ENCODE measurements at places on chromosomes 5 and 9.

- no peak for DNase-seq
Observed at GRCh38 chr9:86718388-86719049, 228.8 kb downstream of the GAS1 start.

DNA sequence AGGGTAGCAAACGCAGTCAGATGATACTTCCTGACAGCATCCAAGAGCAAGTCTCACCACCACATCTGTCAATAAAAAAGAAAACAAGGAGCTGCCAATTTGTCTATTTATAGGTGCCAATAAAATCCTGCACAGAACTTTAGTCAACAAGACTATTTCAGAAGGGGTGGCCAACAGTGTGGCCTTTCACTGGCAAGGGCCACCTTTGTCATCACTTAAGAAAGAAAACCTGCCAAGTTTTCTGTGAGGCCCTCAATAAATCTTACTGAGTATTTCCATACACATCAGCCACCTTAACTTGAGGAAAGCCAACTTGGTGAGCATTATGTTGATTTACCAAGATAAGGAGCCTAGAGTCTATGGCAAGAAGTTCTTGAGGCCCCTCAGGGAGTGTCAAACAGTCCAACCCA, 312.3 kb downstream of the ENC1 start:
- no peak for DNase-seq

DNA sequence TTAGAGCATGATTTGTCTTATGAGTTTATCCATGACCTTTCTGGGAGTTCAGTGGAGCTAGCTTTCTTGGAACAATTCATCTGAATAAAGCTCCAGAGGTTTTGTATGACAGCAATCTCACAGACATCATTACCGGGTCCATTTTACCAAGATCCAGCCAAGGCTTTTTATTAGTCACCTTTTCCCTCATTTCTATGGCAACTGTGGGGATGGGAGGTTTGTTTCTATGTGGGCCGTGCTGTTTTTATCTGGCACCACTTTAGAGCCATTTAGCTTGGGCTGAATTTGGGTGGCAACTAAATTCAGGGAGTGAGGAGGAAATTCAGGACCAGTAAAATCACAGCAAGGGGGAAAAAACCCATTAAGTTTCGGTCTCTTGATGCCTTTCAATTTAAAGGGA, 245.7 kb downstream of the NSG2 start:
- DNase-seq: no peak

DNA sequence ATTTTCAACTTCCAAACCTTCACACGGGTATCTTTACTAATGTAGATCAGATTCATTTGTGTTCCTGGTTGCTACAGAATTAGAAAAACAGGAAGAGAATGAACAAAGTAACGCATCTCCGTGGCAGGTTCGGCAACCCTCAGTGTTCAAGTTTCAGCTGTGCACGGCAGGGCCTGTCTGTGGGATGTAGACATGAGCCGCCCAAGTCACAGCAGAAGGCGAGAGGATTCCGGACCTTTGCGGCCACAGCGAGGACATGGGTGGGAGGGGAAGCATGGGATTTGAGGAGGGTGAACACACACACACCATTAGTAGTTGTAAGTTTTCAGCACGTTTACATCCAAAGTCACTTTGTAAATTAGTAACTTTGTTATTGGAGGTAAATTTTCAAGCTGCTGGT, 31.7 kb upstream of the CEP72 start:
- DNase-seq: no peak

DNA sequence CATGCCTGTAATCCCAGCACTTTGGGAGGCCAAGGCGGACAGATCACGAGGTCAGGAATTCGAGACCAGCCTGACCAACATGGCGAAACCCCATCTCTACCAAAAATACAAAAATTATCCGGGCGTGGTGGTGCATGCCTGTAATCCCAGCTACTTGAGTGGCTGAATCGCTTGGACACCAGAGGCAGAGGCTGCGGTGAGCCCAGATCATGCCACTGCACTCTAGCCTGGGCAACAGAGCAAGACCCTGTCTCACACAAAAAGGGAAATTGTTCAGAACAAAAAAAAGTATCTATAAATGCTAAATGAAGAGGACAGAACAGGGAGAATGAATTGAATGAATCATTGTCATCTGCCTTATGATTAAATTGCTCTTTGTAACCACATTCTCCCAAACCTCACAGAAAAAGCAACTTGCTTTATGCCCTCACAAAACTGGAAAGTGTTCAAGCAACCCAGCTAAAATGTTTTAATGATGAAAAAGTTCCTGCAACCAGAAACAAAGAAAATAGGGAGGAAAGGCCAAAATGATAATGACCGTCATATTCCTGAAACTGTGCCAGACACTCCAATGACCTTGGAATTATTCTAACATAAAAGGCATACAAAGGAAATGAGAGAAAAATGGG, 83.7 kb downstream of the SERINC5 start:
- DNase-seq: no peak

DNA sequence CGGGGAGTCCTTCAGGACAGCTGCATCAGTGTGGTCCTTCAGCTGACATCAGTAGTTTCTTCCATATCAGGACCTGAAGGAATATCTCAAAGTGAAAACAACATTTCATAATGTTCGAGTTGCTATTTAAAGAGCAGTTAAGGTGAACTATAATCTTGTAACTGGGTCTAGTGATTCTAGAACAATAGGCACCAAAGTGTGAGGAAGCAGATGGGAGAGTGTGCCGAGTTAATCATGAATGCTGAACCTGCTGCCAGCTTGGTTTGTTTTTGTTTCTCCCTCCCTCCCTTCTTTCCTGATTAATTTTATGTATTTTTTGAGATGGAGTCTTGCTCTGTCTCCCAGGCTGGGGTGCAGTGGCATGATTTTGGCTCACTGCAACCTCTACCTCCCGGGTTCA, 3.6 kb upstream of the PTGR1 start:
- DNase-seq: no peak

- no peak for DNase-seq
Observed at GRCh38 chr9:79489261-79490000, 82.3 kb upstream of the TLE4 start.

GRCh38 chr5:172266676-172267092, 16.9 kb downstream of the UBTD2 start:
- no peak for DNase-seq

DNA sequence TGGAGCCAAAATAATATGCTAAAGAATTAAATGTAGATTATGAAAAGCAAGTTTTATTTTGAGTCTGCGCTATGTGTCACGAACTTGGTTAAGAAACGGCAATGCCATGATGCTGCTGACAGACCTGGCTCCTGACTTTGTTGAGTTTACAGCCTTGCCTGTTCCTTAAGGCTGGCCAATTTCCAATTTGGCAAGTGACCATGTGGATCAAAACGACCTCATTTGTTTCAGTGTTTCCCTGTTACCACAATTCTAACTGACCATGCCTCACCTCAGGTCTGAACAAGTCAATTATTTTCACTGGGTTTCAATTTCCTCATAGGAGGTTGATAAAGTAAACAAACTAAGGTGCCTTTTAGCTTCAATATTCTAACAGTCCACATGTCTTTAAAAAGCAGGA, 461.4 kb downstream of the ZNF608 start:
- DNase-seq: no peak

DNA sequence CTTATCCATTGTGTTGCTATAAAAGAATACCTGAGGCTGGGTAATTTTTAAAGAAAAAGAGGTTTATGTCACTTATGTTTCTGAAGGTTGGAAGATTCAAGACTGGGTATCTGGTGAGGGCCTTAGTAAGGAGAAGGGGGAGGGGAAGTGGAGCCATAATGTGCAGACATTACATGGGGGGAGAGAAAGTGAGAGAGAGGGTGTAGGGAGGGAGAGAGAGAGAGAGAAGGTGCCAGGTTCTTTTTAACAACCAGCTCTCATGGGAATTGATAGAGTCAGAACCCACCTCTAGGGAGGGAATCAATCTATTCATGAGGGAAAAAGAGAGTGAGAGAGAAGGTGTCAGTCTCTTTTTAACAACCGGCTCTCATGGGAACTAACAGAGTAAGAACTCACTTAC, 29.5 kb downstream of the SPEF2 start:
- DNase-seq: no peak

DNA sequence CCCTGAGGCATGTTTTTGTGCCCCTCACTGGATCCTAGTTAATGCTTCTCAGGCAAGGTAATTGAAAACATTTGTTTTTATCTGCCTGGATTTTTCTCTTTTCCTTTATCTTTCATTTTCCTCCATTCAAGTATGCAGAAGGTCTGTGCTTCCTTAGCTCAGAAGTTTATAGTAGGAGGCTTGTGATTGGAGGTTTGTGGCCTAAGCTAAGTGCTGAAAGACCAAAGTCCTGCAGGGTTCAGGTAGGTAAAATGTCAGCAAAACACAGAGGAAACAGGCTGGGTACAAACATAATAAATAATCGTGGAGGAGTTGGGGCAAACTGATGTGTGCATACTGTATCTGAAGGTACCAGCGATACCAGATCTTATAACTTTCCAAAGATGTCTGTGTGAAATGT, 230.9 kb upstream of the KLF4 start:
- DNase-seq: no peak

DNA sequence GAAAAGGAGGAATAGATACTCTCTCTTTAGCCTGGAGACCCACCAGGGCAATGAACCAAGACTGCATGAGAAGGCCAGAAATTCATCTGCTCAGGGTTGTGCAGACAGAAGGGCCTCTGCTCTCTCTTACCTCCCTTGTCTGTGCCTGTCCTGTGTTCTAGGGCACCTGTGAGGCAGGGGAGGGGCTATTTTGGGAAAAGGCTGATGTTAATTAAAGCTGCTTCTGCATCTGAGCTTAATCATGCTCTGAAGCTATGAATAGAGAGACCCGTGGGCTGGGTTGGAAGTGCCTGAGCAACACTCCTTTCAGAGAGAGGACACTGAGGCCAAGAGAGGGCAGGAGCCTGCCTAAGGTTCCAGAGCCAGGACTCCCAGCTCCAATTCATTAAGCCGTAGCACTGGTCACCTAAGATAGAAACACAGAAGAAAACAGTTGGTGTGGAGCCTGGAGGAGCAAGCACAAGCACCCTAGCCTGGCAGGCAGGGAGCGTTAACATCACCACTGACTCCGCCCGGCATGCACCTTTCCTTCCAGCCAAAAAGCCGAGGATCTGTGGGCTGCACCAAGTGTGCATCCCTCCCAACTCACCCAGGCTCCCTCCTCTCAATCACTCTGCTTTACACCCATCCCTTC, 31.4 kb upstream of the STING1 start:
- DNase-seq: no peak

- no peak for DNase-seq
Observed at GRCh38 chr9:98018347-98018746, 35.2 kb downstream of the ANP32B start.

GRCh38 chr5:126471875-126472537, 48.8 kb downstream of the GRAMD2B start:
- no peak for DNase-seq

DNA sequence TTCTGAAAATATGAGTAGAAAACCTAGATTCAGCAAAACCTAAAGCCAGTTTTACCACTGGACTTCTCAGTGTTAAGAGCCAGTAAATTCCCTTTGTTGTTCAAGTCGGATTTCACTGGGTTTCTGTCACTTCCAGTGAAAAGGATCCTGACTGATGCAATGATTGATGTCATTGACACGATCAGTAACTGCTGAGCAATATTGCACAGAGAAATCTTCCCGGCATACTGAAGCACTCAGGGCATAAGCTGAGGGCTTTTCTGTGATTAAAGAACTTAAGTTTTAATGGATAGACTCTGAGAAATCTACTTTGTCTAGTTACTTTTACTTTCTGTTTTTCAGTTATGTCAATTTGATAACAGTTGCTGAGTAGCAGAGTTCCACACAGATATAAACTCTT, 61.9 kb downstream of the DENND1A start:
- DNase-seq: no peak

- DNase-seq: peak; percentile 62
Observed at GRCh38 chr5:100827481-100827889, 75.6 kb downstream of the ST8SIA4 start.

DNA sequence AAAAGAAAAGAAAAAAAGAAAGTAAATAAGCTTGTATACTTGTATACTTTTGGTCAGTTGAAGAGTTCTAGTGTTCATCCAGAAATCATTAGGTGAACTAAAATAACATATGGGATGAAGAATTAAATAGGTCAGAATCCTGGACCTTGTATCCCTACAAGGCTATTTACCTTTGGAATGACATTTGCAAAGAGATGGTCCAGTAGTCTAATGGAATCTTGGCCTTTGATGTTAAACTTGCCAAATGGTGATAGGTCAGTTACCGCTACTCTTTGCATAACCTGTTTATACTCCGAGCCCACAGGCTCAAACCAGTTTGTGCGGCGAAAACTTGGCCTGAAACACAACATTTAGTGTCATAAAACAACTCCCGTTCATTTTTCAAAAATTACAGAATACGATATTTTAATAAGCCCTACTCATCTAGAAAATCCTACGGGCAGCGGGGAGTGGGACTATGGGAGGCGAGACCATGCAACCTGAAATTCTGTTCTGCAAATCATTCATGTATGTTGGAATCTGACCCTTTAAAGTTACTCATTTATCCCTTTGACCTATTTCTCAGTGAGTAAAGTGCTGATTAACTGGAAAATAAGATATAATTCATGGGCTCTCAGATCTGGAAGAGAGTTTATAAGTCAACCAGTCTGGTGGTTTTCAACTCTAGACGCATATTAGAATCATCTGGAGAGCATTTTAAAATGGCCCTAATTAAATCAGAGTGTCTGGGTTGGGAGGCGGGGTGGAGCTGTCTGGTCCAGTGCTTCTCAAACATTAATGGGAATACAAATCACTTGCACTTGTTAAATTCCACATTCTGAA, 38.6 kb downstream of the DMGDH start:
- DNase-seq: no peak

DNA sequence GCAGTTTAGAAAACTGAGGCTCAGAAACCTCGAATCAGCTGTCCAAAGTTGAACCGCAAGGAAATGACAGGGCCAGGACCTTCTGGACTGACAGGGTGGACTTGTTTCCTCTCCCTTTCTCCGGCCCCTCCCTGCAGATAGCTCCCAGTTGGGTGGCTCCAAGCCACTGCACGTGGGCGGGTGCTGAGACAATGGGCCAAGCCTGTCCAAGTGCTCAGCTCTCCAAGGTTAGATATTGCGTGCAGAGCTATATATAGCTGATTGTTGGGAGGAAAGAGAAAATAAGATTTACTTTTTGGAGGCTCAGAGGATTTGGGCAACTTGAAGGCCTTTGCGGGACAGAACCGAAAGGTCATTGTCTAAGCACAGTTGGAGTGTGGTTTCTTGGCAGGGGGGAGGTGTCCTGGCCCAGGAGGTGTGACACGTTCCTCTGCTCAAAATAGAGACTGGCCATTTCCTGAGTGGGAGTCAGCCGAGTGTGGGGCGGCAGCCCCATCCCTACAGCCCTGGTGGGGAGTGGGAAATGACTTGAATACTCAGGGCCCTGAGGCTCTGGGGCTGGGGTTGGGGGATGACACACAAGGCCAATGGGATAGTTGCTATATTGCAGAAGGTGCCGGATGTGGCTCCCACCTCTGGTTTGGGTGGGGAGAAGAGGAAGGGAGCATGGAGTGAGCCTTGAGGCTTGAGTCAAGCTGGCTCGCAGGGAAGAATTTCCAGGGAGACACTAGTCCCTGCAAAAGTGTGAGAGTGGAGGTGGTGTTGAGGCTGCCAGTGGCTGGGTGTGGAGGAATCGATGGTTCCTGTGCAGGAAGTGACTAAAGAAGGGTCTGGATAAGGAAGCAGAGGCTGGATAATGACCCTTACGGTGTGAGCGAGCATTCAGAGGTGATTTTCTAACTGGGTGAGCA, 44.4 kb upstream of the SMAD5 start:
- DNase-seq: no peak

- no peak for DNase-seq
Observed at GRCh38 chr9:111909444-111909843, 12.8 kb downstream of the UGCG start.

GRCh38 chr5:177309351-177310191, 2.1 kb downstream of the MXD3 start:
- DNase-seq: peak; percentile 88

All from NAMALWA (cell line).